Activated naive CD4-positive, alpha-beta T cell treated with anti-CD3 and anti-CD28 coated beads, Interleukin-2, amount 50 U/mL, for 16 hours (primary cell): ENCODE measurements at places on chromosomes 7 and 10.

GRCh38 chr7:80613519-80613918 lies 24.9 kb upstream of the CD36 start:
- no peak for DNase-seq

GRCh38 chr10:117167789-117168674 lies 29.3 kb upstream of the KCNK18 start:
- DNase-seq, result peak; percentile 75

DNA sequence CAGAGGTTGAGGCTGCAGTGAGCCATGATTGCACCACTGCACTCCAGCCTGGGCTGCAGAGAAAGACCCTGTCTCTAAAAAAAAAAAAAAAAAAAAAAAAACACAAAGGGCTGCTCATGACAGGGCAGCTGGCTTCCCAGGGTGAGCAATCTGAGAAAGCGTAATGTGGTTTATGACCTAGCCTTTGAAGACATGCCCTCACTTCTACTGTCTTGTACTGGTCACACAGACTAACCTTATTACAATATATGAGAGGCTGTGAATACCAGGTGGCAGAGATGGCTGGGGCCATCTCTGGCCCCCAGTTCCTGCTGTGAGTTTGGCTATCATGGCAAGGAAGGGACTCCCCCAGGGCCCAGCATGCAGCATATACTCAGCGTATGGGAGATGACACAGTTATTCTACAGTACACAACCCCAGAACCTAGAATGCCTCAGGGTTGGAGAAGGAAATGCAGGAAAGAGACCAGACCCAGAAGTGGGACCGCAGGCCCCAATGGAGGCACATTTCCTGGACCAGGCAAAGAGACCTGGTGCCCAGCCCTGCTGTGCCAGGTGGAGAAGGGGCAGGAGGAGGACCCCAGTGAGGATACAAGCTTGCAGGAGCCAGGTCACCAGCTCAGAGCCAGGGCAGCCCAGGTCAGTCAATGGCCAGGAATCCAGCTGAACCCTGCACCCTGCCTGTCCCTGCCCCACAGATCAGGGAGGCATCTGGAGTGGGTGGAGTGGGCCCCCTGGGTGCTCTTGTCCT lies 26.3 kb downstream of the NPTX2 start:
- no peak for DNase-seq

GRCh38 chr10:100174699-100175677 lies 10.8 kb downstream of the ERLIN1 start:
- DNase-seq, result no peak

GRCh38 chr10:117680601-117681000 lies 138.1 kb downstream of the EMX2 start:
- DNase-seq, result no peak

GRCh38 chr10:75094465-75094864 lies 17.0 kb upstream of the SAMD8 start:
- no peak for DNase-seq

DNA sequence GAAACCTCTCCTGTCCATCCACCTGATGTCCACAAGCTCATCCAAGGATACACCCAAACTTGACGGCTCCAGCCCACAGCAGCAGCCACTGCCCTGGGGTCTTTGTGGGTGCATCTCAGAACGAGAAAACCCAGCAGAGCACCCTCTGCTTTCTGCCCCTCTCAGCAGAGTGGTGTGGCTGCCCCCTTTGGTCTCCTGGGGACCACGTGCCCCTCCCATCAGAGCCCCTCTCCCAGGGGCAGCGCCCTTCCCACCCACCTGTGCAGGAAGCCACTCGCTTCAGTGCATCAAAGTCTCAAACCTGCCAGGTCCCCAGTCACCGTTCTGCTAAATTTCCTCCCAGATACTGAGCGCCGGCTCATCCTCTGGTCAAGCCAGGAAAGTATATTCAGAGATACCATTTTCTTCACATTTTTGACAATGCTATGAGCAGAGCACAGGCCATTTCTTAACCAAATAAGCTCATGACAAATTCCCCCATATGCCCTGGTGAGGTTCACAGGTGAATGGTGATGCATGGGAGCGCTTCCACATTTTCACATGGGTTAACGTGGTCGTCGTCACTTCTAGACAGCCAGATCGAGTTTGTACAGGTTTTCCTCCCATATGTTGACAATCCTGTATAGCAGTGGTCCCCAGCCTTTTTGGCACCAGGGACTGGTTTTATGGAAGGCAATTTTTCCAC lies 32.4 kb downstream of the CAMK2B start:
- no peak for DNase-seq

- no peak for DNase-seq
Measured at GRCh38 chr10:34607894-34608293, 207.2 kb downstream of the PARD3 start.

- no peak for DNase-seq
Measured at GRCh38 chr10:128568990-128569945, 443.0 kb upstream of the MKI67 start.

DNA sequence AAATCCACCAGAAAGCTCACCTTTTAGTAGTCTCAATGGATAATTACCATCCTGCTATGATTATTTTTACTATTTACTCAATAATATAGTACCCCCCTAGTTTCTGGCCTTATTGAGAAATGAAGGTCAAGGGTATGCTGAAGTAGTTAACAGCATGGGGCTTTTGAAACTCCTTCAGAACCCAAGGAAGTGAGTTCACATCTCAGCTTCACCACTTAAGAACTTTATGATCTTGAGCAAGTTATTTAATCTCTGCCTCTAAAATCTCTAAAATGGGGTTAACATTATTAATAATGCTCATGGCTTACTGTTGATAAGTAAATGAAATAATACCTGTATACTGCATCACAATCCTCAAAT lies 5.8 kb downstream of the MTPN start:
- no peak for DNase-seq

DNA sequence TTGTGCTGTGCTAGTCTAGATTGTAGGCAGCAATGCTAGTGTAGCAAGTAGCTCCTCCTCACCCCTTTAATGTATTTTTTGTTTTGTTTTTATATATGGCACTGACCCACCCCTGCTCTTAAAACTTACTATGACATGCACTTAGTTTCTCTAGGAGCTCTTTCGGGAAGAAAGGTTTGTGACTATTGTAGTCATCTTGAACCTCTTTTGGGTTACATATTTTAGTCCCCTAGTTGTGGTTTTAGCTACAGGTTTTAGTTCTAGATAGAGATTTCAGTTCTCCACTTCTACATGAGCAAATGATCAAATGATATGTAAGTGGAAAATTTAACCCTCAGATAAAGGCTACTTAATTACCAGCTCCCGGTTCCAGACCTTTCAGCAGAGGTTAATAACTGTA lies 14.9 kb downstream of the MINPP1 start:
- DNase-seq, result no peak

DNA sequence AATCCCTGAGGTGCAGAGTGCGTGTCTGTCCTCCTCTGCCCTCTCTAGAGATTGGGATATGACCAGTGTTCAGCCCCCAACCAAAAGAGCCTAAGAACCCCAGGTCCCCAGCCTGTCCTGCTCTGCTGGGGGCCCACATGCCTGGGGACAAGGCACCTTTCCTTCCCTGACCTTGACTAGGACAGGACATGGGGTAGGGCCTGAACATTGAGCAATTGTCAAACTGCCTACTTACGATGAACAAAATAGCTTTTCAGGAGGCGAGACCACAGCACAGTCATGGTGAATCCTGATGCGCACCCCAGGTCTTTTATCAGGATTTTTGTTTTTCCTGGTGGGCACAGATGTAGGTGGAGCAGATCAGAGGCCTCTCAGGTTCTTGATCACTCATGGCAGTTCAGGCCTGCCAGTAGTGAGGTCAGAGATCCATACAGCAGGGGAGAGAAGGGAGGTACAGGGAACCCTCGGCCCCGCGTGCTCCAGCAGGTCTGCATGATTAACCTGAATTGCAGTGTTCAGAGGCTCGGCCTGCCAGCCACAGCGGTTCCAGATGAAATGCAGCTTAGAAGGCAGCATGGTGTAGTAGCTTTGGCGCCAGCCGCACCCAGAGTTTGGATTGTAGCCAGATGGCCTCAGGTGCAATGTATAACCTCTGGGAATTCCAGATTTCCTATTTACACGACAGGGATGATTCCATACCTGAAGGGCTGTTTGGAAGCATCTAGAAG lies 191.3 kb downstream of the CUX1 start:
- DNase-seq, result no peak

GRCh38 chr7:128022631-128023532 lies 8.4 kb downstream of the LRRC4 start:
- no peak for DNase-seq

DNA sequence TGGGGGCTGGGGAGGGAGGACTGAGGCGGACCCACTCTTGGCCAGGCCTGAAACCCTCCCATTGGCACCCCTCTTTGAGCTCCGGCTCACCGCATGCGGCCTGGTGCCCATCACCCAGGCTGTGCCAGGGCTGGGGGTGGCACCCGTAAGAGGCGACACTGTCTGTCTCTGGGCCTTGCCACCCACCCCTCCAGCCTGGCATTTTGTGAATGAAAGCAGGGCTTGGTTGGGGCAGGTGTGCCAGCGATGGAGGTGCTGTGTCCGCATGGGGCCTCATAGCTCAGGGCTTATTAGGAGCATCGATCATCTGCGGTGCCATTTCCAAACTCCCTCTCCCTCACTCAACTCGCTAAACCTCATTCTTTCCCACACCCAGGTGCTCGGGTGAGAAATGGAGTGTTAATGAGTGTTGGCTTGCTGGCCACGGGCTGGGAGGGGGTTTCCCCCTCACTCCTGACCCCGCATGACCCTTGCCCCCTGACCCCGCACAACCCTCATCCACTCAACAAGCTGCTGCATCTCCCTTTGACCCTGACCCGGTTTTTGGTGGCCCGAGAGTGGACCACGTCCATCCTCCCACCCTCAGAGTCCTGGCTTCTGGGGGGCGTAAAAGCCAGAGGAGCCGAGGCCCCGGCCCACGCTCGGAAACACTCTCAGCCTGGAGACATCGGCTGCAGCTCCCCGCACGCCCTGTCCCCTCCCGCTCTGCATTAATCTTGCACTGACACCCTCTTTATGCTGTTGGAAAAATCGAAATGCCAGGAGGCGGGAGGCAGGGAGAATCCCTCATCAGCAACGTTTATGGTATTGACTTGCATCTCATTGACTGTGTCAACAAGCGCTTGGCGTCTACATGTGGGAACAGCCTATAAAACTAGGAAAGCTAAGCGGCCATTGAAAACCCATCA lies 161.2 kb downstream of the DNAJB6 start:
- no peak for DNase-seq

DNA sequence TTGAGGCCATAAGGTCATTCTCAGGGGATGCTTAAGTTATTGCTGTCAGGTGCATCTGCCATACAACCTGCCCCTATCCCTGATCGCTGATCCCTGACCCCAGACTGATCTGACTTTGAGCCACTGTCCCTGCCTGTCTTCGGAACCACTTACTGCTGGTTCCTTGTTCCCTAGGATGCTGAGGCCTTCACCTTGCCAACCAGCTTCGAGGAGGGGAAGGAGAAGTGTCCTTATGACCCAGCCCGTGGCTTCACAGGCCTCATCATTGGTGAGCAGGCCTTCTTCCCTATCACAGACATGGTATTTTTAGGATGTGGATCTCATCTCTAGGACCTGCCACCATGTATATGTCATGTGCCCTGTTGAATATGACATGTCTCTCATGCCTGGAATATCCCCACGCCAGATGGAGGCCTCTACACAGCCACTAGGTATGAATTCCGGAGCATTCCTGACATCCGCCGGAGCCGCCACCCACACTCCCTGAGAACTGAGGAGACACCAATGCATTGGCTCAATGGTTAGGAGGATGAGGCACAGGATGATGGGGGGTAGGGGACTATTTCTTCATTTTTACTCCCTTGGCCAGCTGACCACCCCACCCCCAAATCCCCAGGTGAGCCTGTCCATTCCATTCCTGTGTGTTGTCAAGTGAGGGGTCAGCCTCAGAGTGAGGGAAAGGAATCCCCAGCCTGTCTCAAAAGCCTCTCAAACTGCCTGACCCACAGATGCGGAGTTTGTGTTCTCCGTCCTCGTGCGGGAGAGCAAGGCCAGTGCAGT lies 9.0 kb downstream of the MRPL43 start:
- no peak for DNase-seq

DNA sequence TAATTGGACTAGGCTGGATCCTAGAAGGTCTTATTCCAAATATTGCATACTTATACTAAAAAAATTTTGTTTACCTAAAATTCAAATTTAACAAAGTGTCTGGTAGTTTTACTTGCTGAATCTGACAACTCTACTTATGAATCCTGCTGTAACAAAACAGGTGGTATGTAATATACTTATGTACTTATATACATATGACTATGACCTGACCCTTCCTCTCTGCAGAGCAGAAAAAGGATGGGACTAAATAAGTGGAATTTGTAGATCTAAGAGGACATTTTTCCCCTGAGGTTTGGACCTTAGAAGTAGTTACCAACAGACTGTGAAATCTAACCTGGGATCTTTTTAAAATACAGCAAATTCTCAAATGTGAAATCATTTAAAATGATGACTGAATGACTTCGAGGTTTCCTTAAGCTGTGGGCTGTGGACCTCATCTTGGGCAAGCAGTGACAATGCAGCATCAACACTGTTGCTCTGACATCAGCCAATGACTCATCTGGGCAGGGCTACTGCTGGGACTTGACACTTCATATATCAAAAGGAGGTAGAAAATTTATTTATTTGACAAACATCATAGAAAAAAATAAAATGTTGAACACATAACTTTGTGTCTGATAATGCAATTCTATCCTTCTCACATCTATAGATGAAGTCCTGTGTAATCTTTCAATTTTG lies 73.6 kb downstream of the RELN start:
- DNase-seq, result no peak

DNA sequence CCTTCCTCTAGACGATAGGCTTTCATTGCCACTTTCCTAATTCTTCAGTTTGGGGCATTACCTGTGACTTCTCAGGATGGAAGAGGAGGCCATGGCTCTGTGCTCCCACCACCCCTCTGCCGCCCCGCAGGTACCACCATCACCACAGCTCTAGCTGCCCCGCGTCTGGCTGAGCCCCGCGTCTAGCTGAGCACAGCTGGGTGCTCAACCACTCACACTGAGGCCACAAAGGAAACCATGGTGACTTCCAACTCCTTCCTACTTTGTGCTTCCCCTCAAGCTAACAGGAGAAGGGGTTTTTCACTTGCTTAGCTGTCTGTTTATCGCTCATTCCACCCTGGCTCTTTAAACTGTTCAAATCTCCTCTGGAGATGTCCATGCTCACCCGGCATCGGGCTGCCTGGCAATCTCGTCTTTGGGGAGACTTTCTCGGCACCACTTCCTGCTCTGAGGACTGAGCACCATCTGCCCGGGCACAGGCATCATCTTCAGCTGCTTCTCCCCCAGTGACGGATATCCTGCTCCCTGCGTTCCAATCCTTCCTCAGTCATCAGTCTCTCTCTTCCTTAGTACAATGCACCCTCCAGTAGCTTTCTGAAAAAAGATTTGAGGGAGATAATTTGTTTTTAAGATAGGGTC lies 59.4 kb downstream of the MAD1L1 start:
- no peak for DNase-seq
